T47D (cell line): ENCODE measurements at places on chromosomes 6 and 20.
A peak's percentile ranks its signal among the peaks of the same experiment; 100 is the strongest.

DNA sequence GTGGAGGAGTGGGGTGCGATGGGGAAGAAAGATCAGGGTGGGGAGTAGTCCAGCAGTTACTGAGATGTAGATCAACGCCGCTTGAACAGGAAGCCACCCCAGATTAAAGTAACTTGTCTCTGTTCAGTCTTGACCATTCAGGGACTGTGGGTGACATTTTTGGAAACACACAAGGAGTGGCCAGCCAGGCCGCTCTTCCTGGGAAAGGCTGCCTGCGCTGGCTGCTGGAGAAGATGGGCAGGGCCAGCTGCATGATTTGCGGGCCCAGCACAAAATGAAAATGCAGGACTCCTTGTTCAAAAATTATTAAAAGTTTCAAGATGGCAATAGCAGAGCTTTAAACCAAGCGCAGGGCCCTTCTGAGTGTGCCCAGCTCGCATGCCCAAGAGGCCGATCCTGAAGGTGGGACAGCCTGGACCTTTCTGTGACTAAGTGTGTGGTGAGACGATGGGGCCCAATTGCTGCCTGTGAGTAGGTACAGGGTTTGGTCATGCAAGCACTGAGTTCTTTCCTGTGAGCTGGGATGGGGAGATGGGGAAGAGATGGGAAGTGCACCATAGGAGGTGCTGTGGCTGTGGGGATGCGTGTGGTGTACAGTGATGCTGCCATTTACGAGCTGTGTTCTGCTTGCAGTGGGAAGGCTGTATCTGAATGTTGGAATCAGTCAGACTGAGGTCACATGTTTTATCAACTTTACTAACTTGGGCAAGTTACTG, 51.3 kb downstream of the DAAM2 start:
- no peak for DNase-seq

DNA sequence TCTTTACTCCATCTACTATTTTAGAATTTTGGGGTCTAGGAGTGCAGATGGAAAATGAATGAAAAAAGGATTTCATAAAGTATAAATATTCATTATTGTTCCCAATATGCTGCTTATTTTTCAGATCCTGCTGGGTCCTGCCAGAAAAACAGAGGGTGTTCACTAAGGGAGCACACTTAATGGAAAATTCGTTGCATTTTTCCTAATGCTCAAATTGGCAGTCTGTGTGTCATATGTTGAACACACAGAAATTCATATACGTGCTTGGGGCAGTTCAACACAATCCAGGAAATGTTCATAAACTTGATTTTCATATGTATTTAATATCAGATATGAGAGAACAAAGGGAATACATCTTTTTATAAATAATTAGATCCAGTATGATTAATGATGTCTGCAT, 1019.4 kb downstream of the EPHA7 start:
- DNase-seq, result no peak

- DNase-seq, result no peak
Observed at GRCh38 chr6:37693546-37694250, 4.0 kb downstream of the MDGA1 start.

- no peak for DNase-seq
Observed at GRCh38 chr6:130150906-130151305, 71.8 kb downstream of the SAMD3 start.

DNA sequence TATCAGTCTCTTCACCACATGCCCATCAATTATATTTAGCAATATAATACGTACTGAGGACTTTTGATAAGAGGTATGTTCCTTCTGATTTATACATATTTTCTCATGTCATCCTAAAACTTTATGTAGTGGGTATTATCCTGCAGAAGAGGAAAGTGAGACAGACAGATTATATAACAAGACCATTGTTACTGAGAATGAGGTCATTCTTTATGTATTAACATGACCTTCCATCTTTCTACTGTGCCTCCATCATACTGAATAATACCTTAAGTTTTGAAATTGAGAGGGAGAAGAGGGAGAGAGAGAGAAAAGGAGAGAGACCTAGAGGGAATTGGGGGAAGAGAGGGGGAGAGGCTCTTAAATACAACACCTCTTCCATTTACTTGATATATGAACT, 90.9 kb upstream of the CARMIL1 start:
- no peak for DNase-seq

- DNase-seq, result no peak
Observed at GRCh38 chr20:18790787-18791186, 22.8 kb upstream of the SCP2D1 start.

- DNase-seq, result peak; percentile 72
Observed at GRCh38 chr6:7541175-7542064, at the start of gene DSP. DSP (plus strand) TSS chr6:7541671; CDS start chr6:7541916, 245 bp downstream.

GRCh38 chr20:64116541-64117431, 9.4 kb upstream of the NPBWR2 start:
- DNase-seq, result no peak

GRCh38 chr20:19903168-19903811, 113.9 kb upstream of the NAA20 start:
- peak; percentile 84 for DNase-seq

DNA sequence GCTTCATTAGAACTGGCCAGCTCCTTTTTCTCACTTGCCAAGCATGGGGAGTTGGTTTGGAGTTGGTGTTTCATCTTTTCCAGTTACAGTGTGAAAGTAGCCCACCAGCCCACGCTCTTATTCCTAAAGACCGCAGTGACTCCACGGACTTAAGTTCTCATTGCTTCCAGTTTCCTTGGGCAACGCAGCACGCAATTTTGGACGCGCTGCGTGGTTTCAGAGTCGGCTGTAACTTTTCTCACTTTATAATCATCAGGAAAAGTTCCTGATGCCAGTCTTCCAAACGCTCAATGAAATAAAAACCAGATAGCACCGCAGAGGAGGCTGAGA, 381 bp upstream of the PEX7 start:
- DNase-seq, result no peak

DNA sequence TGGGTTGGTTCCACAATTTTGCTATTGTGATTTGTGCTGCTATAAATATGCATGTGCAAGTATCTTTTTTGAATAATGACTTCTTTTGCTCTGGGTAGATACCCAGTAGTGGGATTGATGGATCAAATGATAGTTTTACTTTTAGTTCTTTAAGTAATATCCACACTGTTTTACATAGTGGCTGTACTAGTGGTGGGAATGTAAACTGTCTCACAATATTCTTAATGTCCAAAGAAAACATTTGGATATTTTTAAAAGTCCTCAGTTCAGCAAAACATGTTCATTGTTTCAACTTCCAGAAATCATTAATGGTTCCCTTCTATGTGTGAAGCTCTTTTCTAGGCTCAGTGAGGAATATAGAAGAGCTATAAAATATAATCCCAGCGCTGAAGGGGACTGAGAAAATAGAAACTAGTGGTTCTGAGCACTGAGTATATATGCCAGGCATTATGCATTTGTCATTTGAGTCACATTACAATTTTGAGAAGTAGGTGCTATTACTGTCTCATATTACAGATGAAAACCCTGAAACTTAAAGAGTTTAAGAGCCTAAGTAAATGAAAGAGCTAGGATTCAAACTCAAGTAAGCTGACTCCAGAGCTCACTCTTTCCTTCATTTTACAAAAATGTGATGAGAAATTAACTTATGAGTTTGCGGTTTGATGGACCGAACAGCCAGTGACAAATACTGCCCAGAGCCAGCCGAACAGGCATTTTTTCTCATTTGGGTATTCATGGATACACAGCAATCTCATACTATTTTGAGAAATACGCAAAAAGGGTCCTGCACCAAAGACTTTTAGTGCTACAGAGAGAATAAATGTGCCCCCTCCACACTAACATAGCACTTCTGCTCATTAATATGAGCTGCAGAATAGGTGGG, 250.1 kb downstream of the TBX18 start:
- no peak for DNase-seq

DNA sequence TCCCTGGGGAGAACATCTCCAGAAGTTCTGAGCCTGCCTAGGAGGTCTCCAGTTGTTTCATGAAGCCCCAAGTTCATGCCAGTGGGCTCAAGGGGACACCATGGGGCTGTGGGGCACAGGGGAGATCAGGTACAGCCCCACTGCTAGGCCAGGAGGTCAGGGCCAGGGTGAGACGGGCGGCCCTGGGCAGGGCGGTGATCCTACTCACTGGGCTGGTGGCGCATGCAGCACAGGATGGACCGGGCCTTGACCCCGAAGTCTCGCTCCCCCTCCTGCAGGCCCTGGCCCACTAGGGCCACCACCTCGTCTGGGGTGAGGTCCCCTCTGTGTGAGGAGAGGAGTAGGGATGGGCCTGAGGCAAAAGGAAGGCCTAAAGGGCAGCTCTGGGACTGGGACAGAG, 26.1 kb downstream of the ADA start:
- no peak for DNase-seq

- DNase-seq, result peak; percentile 31
Observed at GRCh38 chr6:27890445-27891319, 21.5 kb downstream of the OR2B2 start.

GRCh38 chr6:117034547-117034946, 157.5 kb downstream of the RFX6 start:
- no peak for DNase-seq

- DNase-seq, result no peak
Observed at GRCh38 chr6:33882154-33882553, 78.4 kb upstream of the MLN start.
